ENCODE measurements at places on chromosomes 13 and 19.

DNA sequence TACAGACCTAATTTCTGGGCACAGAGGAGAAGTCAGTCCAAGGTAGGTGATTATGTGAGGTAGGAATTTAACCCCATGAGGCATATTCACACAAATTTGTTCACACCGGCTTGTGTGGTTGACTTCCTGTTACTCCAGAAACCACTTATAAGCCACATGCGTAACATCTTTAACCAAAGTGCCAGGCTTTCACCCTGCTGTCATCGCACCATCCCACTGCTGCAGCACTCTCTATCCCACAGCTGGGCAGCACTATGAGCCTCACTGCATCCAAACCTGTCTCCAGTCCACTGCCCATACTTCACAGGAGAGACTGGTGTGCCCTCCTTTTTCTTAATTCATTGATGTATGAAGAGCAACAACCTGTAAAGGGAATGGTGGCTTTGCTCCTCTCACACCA, 128.2 kb upstream of the ARGLU1 start:
- DNase-seq, result no peak

- peak; percentile 64 for DNase-seq
Measured at GRCh38 chr19:2475018-2475701, 767 bp upstream of the GADD45B start.

DNA sequence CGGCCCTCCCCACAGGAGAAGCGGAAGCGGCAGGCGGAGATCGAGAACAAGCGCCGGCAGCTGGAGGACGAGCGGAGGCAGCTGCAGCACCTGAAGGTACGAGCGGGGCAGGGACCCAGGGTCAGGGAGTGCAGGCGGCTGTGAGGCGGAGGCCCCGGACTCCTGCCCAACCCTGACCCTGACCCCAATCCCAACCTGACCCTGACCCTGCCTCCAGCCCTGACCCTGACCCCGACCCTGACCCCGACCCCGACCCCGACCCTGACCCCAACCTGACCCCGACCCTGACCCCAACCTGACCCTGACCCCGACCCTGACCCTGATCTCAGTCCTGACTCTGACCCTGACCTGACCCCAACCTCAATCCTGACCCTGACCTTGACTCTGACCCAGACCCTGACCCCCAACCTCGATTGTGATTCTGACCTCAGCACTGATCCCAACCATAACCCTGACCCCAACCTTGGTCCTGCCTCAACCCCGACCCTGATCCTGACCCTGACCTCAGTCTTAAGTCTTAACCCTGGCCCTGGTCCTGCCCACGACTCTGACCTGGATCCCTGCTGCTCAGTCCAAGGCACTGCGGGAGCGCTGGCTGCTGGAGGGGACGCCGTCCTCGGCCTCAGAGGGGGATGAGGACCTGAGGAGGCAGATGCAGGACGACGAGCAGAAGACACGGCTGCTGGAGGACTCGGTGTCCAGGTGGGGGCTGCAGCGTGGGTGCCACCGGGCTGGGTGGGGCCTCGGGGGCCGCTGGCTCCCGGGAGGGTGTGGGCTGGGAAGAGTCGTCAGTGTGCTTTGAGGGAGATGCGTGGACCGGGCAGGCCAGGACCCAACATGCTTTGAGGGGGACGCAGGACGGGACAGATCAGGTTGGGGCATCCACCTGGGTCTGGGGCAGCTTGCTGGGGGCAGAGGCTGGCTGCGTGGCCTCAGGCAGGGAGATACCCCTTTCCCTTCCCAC, 18.5 kb downstream of the PALM start:
- no peak for DNase-seq

- DNase-seq, result no peak
Measured at GRCh38 chr13:34114581-34114980, 296.6 kb downstream of the RFC3 start.

DNA sequence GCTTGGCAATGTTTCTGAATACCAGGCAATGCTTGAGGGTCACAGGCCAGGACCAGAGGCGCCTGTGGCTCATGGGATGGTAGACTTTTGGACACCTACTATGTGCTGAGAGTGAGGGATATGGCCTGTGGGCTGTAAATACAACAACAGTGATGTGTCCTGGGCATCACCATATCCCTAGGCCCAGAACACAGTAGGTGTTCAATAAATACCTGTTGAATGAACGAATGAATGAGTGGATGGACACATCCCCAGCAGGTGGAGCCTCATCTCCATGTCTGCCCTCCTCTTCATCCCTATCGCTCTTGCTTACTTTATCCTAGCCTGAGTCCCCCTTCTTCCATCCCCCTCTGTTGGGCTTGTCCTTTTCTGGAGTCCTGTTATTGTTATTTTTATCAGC, 16.5 kb upstream of the NANOS2 start:
- no peak for DNase-seq

GRCh38 chr13:106492588-106493475, 42.6 kb downstream of the EFNB2 start:
- DNase-seq, result no peak

Data from ovary (tissue), 10 donors.